ENCODE measurements at places on chromosomes 12 and 14.

DNA sequence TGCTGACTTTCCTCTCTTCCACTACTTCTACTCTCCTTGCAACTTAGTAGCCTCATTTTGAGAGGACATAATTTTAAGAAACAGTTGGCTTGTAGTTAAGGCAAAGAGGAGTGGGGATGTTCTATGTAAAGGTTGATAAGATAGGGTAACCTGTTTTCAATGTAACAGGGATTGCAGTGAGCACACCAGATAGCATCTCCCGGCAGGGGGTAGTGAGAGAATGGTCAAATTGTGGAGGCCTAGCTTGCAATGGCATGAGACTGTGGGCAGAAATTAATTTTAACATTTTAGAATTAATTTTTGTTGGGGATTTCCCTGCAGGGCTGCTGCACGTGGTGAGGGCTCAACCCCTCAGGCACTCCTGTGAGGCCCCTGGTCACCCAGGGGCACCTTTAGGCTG, 41.4 kb downstream of the KLRG1 start:
- DNase-seq, result no peak

GRCh38 chr14:61419201-61419600, 97.8 kb downstream of the PRKCH start:
- DNase-seq, result no peak

GRCh38 chr12:76768576-76768975, 4.7 kb downstream of the ZDHHC17 start:
- DNase-seq, result no peak

DNA sequence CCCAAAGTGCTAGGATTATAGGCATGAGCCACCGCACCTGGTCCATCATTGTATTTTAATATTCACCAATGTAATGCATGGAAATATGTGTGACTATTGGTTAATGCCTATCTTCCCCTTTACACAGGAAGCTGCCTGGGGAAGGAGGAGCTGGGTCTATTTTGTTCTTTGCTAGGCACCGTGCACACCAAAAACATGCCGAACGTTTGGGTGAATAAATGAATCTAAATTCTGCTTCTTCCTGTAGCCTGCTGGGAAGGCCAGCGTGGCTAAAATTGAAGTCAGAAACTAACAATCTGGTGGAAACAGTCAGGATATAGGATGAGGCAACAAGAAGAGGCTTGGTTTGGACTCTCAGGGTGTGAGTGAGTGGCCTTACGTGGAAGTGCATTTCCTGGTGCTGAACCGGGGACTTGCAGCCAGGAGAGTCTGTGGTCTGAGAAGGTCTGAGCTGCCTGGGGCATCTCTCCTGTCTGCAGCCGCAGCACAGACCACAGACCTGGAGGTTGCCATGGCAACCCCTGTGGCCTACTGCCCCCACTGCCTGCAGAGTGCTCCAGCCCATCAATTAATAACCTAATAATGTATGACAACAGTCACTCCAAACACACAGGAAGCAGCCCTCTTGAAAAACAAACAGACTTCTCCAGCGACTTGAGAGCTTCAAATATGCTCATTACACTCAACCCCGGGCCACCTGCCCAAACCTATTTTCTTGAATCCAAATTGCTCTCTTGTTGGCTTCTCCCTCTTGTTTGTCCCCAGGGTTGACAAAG, 5.5 kb upstream of the GPR68 start:
- no peak for DNase-seq

GRCh38 chr12:115866909-115867525, 410.5 kb downstream of the MED13L start:
- DNase-seq, result no peak

- no peak for DNase-seq
Observed at GRCh38 chr14:65423982-65424381, 11.5 kb downstream of the FUT8 start.

- no peak for DNase-seq
Observed at GRCh38 chr14:29645117-29645516, 282.5 kb downstream of the PRKD1 start.

DNA sequence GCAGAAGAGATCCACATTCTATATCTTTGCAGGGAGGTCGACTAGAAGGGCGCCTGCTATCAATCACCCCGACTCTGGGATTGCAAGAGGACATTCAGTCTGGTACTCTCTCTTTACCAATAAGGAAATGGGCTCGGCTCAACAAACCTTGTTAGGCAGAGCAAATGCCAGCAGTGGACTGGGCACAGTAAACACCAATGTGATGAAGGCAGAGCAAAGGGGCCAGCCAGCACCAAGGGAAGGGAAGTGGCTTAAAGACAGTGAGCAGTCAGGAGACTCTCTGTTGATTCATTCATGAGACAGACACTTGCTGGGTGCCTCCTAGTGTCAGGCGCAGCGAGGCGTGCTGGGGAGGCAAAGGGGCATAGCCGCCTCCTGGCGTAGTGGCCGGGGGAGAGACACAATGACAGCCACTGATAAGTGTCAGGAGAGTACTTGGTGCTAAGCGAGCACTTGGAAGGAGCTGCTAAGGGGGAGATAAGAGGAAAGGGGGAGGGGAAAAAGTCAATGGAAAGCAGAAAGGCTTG, 34.1 kb downstream of the TMCC3 start:
- peak; percentile 71 for DNase-seq

DNA sequence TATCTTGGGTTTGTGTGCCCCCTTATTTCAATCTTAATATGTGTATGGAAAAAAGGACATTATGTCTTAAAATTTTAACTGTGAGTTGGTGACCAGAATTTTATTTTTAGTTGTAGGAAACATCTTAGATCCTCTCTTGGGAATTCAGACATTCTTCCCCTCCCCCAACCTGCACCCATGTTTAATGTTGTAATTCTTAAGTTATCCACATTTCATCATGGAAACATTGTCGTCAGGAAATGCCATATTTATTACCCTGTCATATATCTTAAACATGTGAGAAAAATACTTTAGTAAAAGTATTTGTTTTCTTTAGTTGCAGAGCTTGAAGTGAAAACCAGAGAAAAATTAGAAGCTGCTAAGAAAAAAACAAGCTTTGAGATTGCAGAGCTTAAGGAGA, 30.3 kb downstream of the YEATS4 start:
- no peak for DNase-seq

GRCh38 chr12:131428091-131428685, 282.7 kb upstream of the SFSWAP start:
- DNase-seq, result no peak

- no peak for DNase-seq
Observed at GRCh38 chr14:94158239-94158883, 15.8 kb upstream of the PPP4R4 start.

DNA sequence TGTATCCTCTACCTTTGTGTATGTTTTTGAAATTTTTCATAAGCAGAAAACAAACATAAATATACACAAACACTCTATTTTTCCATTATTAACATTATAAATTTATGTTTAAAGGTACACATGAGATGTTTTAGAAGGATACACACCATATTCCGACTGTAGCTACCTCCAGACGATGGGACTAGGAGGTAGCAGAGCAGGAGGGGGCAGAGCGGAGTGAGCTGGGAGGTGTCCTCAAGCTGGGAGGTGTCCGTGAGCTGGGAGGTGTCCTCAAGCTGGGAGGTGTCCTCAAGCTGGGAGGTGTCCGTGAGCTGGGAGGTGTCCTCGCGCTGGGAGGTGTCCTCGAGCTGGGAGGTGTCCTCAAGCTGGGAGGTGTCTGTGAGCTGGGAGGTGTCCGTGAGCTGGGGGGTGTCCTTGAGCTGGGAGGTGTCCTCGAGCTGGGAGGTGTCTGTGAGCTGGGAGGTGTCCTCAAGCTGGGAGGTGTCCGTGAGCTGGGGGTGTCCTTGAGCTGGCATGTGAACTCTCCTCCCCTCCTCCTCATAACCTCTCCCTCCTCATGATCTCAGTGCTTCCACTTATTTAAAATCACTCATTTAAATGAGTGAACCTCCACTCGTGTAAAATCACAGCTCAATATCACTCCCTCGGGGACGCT, 346.9 kb upstream of the SFSWAP start:
- DNase-seq, result no peak

GRCh38 chr14:66104486-66104885, 381.7 kb upstream of the CCDC196 start:
- no peak for DNase-seq

- DNase-seq, result no peak
Observed at GRCh38 chr12:62969695-62970094, 34.7 kb upstream of the PPM1H start.

DNA sequence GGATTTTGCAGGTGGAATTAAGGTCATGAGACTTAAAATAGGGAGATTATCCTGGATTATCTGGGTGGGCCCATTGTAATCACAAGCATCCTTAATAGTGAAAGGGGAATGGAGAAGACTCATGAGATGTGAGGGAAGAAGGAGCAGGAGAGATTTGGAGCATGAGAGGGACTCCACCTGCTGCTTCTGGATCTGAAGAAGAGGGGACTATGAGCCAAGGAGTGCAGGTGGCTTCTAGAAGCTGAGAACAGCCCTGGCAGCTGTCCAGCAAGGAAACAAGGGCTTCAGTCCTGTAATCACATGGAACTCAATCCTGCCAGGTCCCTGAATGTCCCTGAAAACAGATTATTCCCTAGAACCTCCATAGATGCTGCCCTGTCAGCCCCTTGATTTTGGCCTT, 67.8 kb downstream of the PELI2 start:
- DNase-seq, result no peak

- no peak for DNase-seq
Observed at GRCh38 chr14:87526731-87527130, 466.3 kb downstream of the GALC start.

DNA sequence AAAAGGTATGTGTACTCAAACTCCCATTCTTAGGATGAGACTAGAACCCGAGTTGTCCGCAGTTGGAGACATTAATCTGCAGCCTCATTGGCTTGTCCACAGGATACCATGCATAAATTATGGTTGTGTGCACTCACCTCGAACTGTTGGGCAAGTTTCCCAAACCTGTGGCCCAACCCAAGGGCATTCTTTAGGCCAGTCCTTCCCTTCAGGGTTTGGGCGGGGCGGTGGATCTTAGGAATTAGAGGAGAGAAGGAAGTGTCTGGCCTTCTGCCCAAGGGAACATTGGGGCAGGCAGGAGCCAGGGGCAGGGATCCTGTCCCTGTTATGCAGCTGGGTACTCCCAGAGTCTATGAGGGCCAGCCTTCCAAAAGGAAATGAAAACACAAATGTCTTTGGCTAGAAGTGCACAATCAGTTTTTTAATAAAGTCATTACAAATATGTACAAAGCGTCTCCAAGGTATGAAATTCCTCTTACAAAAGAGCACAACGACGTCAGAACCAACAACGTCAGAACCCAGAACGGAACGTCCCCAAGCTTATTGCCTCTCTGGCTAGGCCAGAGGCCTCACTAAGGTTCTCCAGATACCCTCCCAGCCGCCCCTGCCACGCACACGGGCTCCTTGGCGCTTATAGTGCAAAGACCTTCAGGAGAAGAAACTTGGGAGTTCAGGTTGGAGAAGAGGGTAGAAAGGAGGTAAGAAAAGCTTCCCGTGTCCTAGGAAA, 25.3 kb downstream of the HRK start:
- no peak for DNase-seq

GRCh38 chr14:106044949-106045596, 518.7 kb downstream of the TMEM121 start:
- DNase-seq, result no peak

GRCh38 chr12:32542428-32543229, 136.5 kb upstream of the DNM1L start:
- DNase-seq, result no peak

- DNase-seq, result no peak
Observed at GRCh38 chr12:27666510-27666909, 29.7 kb upstream of the REP15 start.

DNA sequence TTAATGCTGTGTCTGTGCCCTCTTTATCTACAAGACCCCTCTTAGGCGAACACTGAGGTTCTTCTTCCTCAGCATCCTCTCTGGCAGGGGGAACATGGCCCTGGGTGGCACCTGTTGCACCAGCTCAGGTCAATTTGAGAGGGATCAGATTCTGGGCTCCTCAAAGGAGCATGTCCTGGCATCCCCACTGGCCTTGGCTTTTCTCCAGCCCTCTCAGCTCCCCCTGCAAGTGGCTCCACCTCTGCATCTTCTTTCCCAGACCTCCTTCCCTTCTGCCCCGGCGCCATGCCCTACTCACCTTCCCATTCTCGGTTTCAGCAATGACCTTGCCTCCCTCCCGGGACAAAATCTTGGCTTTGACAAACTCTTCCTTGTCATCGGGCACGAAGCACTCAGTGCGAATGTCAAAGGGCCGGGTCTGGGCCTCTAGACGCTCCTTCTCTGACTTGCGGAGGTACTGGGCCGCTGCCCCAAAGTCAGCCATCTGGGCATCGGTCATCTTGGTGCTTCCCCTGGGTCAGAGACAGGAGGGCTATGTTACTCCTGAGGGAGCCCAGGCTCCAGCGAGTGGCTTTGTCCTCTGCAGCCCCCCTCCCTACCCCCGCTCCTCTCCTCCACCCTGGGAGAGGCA, 1.2 kb downstream of the MYH6 start:
- no peak for DNase-seq

DNA sequence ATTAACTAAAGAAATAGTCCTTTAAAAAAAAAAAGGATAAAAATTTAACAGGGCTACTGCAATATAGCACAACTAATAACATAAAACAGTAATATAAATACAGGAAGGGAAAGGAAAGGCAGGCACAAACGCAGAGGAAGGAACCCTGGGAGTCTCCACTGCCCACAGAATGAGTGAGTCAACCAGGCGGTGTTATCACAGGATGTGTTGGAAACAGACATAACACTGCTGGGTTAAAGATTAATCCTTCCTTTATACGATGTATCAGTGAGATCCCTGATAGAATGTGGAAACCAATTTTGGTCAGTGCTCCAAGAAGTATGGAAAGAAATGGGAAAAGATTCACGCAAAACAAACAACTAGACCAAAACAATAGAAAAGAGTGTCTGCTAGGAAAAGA, 47.9 kb downstream of the FGD6 start:
- DNase-seq, result no peak

GRCh38 chr12:114339626-114340025, 66.3 kb downstream of the TBX5 start:
- no peak for DNase-seq

- DNase-seq, result no peak
Observed at GRCh38 chr12:109932878-109933503, 32.9 kb downstream of the TCHP start.

DNA sequence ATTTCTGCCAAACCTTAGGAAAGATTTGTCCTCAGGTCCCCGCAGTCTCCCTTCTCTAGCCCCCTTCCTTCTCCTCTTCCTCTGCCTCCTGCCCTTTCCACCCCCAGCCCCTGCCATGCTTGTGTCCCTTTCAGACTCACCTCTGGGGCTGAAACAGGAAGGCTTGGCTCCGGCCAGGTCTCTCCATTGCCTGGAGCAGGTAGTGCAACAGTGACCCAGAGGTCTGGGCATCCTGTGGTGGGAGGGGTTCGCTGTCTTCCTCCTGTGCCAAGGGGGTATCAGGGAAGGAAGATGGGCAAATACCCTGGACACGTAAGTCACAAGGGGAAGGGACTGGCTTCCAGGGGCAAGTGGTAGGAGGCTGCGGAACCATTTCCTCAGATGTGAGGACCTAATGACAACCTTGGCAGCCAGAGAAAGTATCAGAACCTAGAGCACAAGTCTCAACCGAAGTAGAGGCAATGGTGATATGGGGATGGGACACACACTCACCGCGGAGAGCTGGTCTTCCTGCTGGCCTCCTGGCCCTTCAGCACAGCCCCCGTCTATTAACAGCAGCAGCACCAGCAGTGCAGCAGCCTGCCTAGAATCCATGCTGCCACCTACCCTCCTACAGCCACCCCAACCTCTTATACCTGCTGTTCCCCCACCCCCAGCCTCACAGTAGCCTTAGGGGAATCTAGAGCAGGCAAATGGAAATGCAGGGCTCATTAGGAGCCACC, at the start of gene NPFF:
Gene NPFF, minus strand, starts transcription at position 604 of the 722 bp plus-strand sequence. Its CDS starts 10 bp downstream, at position 594.
- no peak for DNase-seq
